Stimulated activated CD8-positive, alpha-beta memory T cell treated with anti-CD3 and anti-CD28 coated beads, Interleukin-4, amount 100 ng/mL, for 4 hours (primary cell): ENCODE measurements at places on chromosomes 1 and 21.

DNA sequence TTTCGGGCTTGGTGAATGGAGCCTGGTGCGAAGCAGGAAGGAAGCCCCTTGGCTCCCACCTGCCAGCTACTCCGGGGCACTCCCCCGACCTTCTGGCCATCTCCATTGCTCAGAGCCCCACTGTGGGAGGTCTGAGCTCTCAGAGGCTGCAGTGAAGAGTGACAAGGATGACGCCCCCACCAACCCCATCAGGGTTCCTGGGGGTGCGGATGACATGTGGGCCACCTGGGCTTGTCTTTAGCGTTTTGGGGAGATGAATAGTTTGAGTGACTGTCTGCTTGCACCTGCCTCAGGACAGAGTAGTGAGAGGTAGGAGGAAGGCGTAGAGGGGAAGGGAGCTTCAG, 43.2 kb upstream of the LBR start:
- DNase-seq = no peak

- no peak for DNase-seq
These were observed 6.1 kb downstream of the ABCG1 start for GRCh38 chr21:42225042-42225441.

DNA sequence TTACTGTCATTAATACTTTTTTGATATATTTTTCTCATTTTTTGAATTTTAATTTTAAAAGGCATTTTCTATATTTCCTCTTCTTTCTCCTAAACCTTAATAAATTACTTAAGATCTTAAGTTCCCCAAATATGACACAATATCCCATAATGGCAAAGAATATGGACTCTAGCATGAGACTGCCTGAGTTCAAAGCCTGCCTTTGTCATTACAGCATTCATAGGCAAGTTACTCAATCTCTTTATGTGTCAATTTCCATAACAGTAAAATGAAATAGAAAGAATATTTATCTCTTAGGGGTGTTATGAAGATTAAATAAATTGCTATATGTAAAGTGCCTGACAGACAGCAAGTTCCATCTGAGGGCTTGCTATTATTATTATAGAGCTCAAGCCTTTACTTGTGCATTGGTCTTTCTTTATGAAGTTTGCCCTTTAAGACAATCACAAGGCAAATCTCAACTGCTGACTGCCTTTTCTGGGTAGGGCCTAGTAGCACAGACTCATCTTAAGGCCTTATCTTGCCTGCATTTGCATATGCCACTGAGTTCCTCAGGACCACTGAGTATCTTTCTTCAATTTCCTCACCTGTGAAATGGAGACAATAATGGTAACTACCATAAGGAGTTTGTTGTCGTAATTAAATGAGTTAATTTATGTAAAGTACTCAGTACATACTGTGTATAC, 231.0 kb downstream of the NRIP1 start:
- no peak for DNase-seq

DNA sequence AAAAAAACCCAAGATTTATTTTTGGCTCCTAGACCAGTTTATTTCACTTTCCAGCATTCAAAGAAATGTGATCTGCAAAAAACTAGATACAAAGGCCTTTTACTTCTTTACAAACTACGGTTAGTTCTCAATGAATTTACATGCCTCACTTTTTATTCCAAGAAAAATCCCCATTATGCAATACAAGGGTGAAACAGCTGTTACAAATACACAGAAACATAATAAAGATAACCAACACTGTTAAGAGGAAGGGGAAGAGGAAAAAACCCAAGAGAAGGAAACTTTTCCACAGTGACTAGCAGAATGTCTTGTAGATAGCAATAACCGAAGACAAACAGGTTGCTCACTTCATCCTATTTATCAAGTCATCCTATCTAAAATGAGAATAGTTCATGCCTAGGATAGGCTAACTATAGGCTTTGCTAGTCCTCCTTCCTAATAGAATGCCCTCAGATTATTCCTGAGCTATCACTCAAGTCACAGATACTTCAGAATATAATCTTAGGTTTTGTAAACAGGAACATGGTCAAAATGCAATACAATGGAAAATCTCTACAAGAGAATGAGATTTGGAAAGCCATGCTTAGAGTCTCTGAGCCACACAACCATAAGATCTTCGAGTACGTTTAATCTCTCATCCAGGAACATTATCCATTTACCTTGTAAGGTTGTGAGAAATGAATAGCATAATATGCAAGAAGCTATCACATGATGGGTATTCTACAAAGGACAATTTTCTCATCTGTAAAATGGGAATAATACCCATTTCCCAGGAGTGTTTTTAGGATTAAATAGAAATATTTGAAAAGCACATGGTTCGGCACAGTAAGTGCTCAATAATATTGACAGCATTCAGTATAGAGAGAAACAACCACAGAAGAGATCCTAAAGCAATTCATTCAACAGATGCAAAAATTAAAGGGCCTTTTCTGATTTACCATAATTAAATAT, 5.4 kb downstream of the PNRC2 start:
- no peak for DNase-seq

- no peak for DNase-seq
These were observed 85.3 kb downstream of the RPS6KC1 start for GRCh38 chr1:213136190-213136917.

- no peak for DNase-seq
These were observed 31.0 kb upstream of the MAN1A2 start for GRCh38 chr1:117336088-117336817.

- no peak for DNase-seq
These were observed 13.0 kb downstream of the SLC19A2 start for GRCh38 chr1:169472738-169473137.

- DNase-seq = no peak
These were observed 101.4 kb upstream of the C1orf174 start for GRCh38 chr1:4001461-4001860.

GRCh38 chr1:183588827-183589226, 1.4 kb downstream of the NCF2 start:
- no peak for DNase-seq
